Endothelial cell of umbilical vein (primary cell): ENCODE measurements at places on chromosomes 3 and 15. TPM values are rescaled to one million over a fixed set of nuclear protein-coding genes. Genes with fewer than 3 reads are reported as not detected.

The KAT2B gene
- 1.9 and 2.6 TPM in 2 replicates for polyA plus RNA-seq

The DNASE1L3 gene
- 1.2 and 1.3 TPM in 2 replicates for polyA plus RNA-seq

- DNase-seq: no peak
These were observed 56.1 kb downstream of the PTPN9 start for GRCh38 chr15:75523011-75523410.

GRCh38 chr3:188830893-188831292 is 340.9 kb upstream of the TPRG1 start:
- DNase-seq: no peak

- no peak for DNase-seq
These were observed 97.6 kb upstream of the GAP43 start for GRCh38 chr3:115525731-115526130.

- DNase-seq: no peak
These were observed 16.7 kb downstream of the KCNMB3 start for GRCh38 chr3:179234199-179234598.

- no peak for DNase-seq
These were observed 3.4 kb upstream of the LRRIQ4 start for GRCh38 chr3:169809230-169809795.
